ENCODE measurements at places on chromosomes 5 and 9. TPM values are rescaled to one million over a fixed set of nuclear protein-coding genes. Genes with fewer than 3 reads are reported as not detected.

CSF2 gene
- 0.36 TPM for total RNA-seq

LOX gene
- total RNA-seq = 0.76 TPM

SLC4A9 gene
- not detected for total RNA-seq

CTNNAL1 gene
- 51.1 TPM for total RNA-seq

PTPA gene
- 130 TPM for total RNA-seq

APC gene
- 11.6 TPM for total RNA-seq

Measured in A549 treated with ZK216348 at 1 μM for 4 hours (cell line).